ENCODE measurements at places on chromosomes 6 and 20.

- DNase-seq = no peak
Observed at GRCh38 chr6:167906899-167907298, 80.2 kb downstream of the AFDN start.

DNA sequence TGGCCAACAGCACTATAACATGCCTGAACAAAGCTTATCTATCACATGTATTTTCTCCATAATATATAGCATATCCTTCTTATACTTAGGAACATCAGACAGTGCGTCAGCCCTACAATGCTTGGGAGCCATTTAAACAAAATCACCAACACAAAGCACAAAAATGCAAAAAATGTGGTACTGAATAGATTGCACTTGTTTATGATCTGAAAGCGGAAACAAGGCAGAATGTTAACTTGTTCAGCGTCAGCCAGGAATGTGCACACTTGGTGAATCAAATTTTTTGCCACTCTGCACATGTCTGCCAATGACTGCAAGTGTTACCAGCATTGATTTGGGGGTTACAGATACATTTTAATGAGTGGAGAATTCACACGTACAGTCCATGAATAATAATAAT is 14.8 kb downstream of the SLC35A1 start:
- DNase-seq = no peak

- DNase-seq = no peak
Observed at GRCh38 chr20:59645761-59646171, 41.4 kb downstream of the PHACTR3 start.

DNA sequence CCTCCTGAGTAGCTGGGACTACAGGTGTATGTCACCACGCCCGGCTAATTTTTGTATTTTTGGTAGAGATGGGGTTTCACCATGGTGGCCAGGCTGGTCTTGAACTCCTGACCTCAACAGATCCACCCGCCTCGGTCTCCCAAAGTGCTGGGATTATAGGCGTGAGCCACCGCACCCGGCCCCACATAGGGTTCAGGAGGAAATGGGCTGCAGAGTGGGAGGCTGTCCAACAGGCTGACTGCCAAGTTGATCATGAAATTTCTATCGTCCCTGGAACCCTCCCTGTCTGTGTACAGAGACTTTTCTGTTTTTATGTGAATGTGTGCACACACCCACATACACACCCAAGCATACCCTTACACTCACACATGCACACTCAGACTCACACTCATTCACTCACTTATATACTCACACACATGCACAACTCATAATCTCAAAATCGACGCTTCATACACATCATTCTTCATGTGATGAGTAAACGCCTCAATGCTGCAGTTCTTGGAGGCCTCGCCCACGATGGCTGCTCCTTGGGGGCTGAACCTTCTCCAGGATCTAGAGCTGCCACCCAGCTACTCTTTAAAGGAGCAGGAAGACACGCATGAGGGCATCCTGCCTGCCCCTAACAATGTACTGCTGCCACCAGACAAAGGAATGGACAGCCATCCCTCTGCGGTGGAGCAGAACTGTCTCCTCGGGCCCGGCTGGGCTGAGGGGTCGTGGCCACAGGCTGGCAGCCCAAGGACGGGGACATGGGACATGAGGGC is 35.6 kb downstream of the SUN5 start:
- DNase-seq = no peak

- no peak for DNase-seq
Observed at GRCh38 chr20:44196271-44196670, 9.3 kb upstream of the JPH2 start.

DNA sequence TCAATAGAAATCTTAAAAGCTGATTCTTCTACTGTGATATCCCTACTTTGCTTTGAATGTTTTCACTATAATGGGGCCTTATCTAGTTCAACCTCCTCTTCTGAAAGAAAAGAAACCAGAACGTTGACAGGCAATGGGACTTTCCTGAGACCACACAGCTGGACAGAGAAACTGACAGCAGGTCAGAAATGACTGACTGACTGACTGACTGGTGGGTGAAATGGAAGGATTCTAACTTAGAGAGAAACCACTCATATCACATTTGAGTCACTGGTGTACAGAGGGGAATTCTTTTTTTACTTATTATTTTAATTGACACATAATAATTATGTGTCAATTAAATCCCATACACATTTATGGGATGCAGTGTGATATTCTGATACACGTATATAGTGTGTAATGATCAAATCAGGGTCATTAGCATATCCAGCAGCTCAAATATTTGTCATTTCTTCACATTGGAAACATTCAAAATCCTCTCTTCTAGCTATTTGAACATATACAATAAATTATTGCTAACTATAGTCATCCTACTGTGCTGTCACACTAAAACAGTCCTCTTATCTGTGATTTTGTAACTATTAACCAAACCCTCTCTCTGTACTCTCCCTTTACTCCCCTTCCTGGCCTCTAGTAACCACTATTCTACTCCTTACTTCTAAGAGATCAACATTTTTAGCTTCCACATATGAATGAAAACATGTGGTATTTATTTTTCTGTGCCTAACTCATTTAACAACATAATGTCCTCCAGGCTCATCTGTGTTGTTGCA is 64.8 kb upstream of the NRSN1 start:
- DNase-seq = no peak

Data from NCI-H1930 (cell line).